Bone marrow (tissue), 2 donors: ENCODE measurements at places on chromosomes 11 and 22.

GRCh38 chr11:86018249-86018648 lies 50.6 kb downstream of the PICALM start:
- no peak for DNase-seq

GRCh38 chr22:40665312-40665711 lies 14.0 kb upstream of the MCHR1 start:
- no peak for DNase-seq

DNA sequence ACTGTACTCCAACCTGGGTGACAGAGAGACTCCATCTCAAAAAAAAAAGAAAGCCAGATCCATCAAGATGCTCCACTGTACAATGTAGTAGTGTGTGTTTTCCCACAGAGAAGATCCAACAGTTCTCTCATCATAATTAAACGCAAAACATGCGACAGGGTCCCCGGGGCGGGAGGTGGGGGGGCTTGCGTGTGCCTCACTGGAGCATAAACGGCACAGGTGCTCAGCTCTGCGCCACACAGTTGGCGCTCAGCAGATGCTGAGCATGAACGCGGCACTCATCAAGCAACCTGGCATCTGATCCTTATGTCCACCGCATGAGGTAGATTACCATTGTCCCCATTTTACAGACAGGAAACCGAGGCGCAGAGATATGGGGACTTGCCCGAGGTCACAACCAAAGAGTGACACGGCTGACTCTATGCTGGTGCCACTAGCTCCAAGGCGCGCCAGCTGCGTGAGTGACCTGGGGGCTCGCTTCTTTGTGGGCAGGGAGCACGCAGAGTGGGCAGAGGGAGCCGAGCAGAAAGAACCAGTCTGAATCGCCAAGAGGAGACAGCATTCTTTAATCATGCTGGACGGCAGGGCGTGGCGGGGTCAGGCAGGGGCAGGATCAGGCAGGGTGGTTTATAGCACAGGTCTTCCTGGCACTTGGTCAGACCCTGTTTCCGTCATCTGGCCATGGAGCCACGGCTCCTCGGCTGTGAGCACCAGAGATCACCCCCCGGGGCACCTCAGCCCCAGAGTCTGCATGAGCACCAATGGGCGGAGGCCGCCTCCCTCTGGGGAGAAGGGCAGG lies 8.2 kb downstream of the C1QTNF6 start:
- no peak for DNase-seq

DNA sequence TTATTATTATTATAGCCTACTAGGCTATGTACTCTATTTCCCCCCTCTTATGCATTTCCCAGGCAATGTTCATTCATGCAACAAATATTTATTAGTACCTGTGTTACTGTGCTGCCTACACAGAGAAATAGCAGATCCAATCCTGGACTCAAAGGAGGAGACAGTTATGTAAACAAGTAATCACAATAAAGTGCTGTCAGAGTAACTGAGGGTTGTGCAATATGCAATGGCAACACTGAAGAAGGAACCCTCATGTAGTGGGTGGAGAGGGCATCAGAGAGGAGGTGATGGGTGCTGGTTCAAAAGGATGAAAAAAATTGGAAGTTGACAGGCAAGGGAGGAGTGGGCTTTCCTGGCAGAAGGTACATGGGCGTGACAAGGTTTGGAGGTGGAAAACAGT lies 886 bp upstream of the P4HA3 start:
- DNase-seq, result no peak

DNA sequence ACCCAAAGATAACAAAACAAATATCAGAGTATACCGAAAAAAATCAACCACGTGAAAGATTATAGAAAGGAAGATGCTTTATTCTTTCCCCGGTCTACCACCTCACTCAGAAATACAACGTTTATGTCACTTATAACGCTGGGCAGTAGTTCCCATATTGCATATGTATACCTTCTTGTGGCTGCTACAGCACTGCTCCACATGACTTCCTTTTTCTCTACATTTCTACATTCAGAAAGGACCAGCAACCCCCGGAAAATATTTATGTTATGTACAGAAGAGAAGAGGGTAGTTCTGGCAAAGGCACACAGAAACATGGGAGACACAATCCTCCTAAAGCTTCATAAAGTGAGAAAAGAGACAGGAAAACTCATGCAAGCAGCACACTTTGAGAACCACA lies 56.8 kb downstream of the MTMR2 start:
- no peak for DNase-seq

GRCh38 chr11:117638911-117639543 lies 158.0 kb downstream of the DSCAML1 start:
- no peak for DNase-seq

GRCh38 chr11:120326845-120327281 lies 1.8 kb downstream of the TLCD5 start:
- DNase-seq, result no peak

DNA sequence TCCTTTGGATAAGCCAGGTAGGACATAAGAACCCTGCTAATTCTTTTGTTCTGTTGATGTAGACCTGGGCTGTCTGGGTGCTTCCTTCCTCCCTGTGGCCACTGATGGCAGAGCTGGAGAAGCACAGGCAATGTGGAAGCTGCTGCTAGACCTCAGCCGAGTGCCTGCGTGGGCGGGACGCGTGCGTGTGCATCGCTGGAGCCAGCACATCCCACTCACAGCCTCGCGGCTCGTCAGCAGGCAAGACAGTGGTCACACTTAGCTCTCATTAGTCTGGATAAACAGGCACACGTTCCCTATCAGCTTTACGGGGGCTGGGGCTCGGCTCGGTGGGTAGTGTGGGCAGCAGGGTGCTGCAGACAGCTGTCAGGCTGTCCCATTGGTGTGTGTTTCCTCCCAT lies 155.7 kb downstream of the GRIK4 start:
- DNase-seq, result no peak

GRCh38 chr11:14012846-14013245 lies 50.3 kb downstream of the SPON1 start:
- DNase-seq, result no peak

- no peak for DNase-seq
Observed at GRCh38 chr11:40732132-40732531, 727.3 kb downstream of the LRRC4C start.

- no peak for DNase-seq
Observed at GRCh38 chr22:39221999-39222686, 22.6 kb downstream of the PDGFB start.

DNA sequence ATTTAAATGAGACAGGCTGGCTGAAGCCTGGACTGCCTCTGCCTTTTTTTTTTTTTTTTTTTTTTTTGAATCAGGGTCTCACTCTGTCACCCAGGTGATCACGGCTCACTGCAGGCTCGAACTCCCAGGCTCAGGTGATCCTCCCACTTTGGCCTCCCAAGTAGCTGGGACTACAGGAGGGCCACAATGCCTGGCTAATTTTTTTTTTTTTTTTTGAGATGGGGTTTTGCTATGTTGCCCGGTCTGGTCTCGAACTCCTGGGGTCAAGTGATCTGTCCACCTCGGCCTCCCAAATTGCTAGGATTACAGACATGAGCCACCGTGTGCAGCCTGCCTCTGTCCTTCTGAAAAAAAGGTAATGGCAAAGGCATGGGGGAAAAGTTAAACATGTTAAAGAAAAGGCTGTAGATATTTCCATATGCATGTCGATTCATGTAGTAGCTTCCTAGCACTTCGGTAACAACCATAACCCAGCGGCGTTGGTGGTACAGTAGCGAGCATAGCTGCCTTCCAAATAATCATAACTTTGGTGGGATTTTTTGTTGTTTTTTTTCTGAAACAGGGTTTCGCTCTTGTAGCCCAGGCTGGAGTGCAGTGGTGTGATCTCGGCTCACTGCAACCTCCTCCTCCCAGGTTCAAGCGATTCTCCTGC lies 48.8 kb downstream of the MCHR1 start:
- DNase-seq, result no peak

DNA sequence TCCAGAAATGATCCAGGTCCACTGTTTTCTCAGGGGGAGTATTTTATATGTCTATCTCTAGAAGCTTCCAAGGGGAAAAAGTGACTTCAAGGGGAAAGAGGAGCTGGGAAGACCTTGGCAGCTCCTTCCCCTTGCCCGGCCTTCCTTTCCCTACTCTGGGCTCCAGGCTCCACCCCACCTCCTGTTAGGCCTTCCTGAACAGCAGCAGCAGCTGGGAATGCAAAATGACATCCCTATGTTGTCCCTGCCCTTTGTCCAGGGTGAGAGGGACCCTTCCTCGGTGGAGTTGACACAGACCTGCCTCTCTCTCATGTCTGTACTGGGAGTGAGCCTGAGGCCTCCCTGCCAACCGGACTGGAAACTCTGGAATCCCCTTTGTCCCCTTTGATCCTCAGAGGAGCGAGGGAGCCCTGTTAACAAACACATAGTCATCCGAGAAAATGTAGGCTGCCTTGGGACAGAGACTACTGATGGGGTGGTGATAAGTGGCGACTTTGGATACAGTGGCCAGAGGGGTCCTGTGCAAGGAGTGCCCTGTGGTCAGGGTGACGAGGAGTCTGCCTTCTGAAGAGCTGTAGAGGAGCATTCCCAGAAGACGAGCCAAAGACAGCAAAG lies 9.0 kb upstream of the MALAT1 start:
- no peak for DNase-seq

GRCh38 chr11:6621711-6622211 lies 2.5 kb upstream of the TPP1 start:
- DNase-seq, result no peak

- DNase-seq, result no peak
Observed at GRCh38 chr11:121456151-121456550, 3.4 kb upstream of the SORL1-AS1 start.

DNA sequence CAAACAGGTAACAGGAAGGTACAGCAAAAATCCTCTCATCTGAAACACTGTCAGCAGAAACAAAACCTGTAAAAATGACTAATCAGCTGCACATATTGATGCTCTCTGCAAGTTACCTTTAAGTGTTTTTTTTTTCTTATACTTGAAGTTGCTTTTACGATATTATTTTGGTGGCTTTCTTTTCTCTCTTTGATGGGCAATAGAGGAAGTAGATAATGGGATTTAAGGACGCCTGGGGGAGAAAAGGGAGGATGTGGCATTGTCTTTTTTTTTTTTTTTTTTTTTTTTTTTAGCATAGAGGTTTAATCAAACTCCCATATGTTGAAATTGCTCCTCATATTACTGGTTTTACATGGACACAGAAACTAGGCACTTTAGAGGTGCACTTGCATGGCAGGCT lies 11.4 kb upstream of the ADSL start:
- DNase-seq, result no peak

GRCh38 chr11:23509821-23510220 lies 649.5 kb upstream of the CCDC179 start:
- DNase-seq, result no peak

GRCh38 chr22:45621836-45622600 lies 49.6 kb upstream of the ATXN10 start:
- no peak for DNase-seq
